Right kidney (tissue), 9 donors: ENCODE measurements at places on chromosomes 7 and 10.

- no peak for DNase-seq
Measured at GRCh38 chr7:108488768-108489538, 32.7 kb upstream of the NRCAM start.

DNA sequence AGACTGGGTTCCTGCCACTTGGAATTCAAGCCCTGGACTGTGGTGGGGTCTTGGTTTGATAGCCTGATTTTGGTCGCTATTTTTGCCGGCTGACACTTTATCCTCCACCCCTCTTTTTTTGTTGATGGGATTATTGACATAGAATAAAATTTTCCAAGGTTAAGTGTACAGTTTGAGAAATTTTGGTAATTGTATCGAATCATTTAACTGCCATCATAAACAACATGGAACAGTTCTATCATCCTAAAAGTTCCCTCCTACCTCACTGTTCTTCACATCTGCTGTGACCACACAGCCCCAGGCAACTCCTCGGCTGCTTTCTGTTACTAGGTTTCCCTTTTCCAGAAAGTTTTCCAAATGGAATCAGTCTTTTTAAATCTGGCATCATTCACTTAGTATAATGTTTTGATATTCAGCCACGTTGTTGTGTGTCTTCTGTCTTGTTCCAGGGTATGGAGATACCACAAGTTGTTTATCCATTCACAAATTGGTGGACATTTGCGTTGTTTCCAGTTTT, 50.6 kb upstream of the STEAP1B start:
- DNase-seq: no peak

- DNase-seq: peak; percentile 56
Measured at GRCh38 chr7:128697302-128697905, 25.3 kb downstream of the GARIN1A start.

GRCh38 chr10:106830006-106830405, 334.5 kb downstream of the SORCS1 start:
- DNase-seq: no peak

DNA sequence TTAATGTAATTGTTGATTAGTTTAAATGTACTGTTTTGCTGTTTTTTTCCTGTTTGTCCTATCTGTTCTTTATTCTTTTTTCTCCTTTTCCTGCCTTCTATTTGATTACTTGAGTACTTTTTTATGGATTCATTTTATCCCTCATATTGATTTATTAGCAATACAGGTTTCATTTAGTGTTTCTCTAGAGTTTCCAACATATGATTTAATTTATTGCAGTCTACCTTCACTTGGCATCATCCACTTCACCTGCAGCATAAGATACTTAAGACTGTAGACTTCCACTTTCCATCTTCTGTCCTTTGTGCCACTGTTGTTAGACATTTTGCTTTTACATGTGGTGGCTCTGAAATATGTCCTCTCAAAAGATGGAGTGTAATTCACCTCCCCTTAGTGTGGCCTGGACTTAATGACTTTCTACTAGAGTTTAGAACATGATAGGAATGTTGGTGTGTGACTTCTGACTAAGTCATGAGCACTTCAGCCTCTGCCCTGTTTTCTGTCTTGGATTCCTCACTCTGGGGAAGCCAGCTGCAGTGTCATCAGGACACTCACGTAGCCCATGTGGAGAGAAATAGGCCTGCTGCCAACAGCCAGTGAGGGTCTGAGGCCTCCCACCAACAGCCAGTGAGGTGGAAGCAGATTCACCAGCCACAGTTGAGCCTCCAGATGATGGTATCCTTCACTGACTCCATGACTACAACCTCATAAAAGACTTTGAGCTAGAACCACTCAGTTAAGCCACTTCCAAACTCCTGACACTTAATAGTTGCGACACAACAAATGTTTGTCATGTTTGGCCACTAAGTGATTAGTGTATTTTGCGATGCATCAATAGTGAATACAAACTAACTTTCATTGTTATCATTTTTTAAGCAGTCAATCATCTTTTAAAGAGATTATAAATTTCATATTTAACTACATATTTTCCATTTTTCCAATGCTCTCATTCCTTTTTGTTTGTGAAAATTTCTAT, 643.5 kb upstream of the DPP6 start:
- no peak for DNase-seq

DNA sequence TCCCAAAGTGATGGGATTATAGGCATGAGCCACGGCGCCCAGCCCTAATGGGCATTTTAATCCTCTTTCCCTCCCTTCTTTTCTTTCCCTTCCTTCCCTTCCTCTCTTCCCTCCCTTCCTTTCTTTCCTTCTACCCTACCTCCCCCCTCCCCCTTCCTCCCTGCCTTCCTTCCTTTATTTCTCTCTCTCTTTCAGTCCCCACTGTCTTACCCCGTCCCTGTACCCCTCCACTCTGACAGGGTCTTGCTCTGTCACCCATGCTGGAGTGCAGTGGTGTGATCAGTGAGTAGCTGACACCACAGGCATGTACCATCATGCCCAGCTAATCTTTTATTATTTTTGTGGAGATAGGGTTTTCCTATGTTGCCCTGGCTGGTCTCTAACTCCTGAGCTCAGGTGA, 24.2 kb downstream of the LCOR start:
- no peak for DNase-seq

DNA sequence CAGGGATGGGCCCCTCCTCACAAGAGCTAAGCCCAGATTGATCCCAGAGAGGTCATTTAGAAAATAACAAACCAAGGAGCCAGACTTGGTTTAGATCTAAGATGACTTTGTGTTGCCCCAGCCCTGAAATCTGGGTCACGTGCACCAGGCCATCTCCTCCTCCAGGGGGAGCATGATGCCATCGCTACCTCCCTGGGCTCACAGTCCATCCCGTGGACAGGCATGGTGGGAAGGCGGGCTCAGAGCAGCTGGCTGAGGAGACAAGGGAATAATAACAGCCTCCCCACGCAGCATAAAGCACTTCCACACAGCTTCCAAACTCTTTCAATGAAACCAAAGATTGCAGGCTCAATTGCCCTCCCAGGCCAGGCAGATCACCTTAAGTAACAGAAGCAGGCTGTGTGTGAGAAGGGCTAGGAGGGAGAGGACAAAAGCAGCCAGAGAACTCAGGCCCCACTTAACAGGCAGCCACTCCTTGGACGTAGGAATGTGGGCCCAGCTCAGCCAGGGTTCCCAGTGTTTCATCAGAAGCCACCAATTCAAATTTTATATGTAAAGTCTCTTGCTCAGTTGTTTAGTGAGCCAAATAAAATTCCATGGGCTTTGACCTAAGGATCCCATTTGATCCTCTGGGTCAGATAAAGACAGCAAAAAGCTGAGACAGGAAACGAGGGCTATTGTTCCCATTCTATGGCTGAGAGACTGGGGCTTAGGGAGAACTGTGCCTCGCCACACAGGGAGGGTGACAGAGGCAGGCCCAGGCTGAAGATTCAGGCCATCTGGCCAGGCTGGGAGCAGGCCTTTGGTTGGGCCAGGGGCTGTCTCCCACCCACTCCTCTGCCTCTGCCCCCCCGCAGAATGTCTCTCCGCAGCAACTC, 100.2 kb downstream of the COL13A1 start:
- peak; percentile 46 for DNase-seq

DNA sequence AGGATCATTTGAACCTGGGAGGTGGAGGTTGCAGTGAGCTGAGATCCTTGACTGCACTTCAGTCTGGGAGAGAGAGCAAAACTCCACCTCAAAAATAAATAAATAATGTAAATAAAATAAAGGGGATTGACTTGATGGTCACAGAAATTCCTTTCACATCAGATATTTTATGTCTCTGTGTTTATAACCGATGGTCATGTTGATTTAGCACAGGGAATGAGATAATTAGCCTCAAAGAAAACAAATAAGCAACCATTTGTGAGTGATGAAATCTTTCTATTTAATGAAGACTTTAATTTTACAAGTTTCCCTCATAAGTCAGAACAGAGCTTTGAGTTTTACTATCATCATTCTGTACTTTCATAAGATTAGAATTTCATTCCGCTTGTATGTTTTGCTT, 64.8 kb upstream of the NUPR2 start:
- DNase-seq: no peak

DNA sequence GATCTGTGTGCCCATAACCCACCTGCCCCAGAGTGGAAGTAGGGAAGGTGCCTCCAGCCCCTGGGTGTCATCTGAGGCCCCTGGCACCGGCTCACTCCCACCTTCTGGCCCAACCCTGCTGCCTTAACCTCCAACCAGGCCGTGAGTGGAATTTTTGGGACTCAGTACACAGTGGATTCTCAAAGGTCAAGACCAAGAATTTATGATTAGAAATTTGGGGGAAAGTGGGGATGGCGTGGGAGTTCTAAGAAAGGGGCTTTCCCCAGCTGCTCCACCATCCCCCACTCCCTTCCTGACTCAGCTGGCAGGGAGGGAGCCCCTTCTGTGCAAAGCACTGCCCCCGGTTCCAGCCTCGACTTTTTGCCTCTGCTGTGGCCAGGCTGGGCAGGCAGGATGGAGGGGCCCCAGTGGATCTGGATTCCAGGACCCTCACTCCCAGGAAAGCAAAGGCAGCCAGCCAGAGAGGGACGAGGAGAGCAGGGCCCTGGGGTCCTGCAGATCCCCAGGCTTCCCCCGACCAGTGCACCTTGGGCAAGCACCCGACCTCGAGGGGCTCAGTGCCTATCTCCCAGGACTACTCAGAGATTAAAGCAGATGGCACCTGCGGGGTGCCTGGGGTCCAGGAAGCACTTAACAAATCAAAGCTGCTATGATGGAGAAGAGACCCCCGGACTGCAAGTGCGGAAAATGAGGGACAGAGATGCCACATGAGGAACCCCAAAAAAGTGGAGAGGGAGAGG, 12.8 kb downstream of the SPOCK2 start:
- DNase-seq: no peak

- DNase-seq: no peak
Measured at GRCh38 chr7:108328174-108328651, 128.0 kb downstream of the NRCAM start.

DNA sequence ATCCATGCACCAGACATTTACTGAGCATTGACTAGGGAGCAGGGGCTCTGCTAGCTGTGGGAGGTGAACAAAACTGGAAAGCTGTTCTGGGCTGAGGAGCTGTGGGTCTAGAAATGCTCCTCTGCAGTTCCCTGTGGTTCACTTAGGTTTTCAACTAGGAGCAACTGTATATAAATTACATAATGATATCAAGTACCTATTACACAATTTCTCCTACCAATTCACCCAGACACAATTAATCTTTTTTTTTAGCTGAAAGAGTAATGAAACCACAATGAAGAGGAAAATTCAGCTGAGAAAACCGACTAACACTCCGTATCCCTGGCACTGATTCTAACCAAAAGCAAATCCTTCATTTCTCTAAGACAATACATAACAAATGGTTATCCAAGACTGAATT, 39.4 kb downstream of the COL28A1 start:
- DNase-seq: no peak

GRCh38 chr10:117134306-117135025, 3.6 kb downstream of the VAX1 start:
- peak; percentile 76 for DNase-seq

GRCh38 chr10:43197834-43198681, 59.8 kb downstream of the CSGALNACT2 start:
- DNase-seq: no peak

DNA sequence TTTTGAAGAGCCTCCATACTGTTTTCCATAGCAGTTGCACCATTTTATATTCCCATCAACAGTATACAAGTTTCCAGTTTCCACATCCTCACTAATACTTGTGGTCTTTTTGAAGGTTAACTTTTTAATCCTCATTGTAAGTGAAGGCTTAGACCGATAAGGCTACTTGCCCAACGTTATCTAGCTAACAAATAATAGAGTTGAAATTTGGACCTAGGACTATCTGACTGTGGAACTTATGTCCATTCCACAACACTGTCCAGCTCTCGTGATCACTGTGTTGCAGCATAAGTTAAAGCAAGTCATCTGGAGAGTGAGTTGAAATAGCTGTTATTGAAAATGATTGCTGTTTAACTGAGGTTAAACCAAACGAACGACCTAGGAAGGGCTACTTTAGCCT, 84.0 kb downstream of the ZNF92 start:
- DNase-seq: no peak

DNA sequence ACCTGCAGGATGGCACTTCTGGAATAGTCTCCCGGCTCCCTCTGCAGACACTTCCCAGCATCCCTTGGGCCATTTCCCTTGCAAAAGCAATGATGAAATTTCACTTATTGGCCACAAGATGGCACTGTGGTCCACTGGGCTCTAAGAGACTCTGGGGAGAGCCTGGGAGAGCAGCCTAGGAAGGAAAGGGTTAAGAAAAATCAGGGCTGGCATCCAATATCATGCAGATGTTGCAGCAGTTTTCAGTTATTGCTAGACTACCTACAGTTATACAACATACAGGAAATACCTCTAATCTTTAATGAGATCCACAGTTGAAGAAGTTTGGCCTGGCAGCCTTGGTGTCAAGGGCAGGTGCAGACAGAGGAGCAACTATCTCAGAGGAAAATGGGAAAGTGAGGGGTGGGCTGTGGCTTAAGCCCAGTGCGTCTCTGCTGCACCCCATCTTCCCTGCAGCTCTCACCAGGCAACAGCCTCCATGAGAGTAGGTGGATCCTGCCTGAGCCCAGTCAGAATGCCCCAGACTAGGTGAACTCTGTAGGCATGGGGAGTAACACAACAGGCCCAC, 100.2 kb upstream of the PRSS58 start:
- DNase-seq: peak; percentile 34

DNA sequence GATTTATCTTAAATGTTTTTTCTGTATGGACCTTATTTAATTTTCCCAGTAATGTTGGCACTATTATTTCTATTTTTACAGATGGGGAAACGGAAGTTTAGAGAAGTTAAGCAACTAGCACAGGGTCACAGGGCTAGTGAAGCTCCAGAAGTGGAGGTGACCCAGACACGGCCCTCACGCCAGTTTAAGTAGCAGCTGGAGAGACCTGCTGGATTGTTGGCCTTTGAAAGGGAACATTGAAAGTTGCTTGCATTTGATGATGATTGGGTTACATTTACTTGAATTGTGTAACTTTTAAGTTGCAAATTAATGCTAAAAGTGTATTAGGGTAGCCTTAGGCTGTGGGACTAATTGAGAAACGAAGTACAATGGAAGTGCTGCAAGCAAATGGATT, 25.6 kb downstream of the CDK14 start:
- DNase-seq: no peak
